ENCODE measurements at places on chromosomes 5 and 9.

GRCh38 chr5:173764332-173765028 is 123.7 kb upstream of the CPEB4 start:
- peak; percentile 99 for ATAC-seq

DNA sequence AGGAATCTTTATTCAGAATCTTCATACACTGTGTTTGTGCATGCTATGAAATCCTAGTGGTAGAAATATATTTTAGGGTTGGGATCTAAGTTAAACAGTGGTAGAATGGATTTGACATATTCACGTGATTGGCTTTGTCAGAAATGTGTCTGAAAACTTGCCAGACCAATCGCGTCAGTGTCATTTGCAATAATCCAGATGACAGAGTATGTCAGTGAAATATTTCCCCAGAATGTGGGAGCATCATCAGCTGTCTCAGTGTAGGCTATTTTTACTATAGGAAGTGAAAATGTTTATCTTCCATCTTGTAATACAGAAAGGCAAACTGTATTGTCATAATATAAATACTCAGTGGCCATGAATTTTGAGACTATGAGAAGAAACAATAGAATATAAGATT is 220.6 kb upstream of the EDIL3 start:
- no peak for ATAC-seq

DNA sequence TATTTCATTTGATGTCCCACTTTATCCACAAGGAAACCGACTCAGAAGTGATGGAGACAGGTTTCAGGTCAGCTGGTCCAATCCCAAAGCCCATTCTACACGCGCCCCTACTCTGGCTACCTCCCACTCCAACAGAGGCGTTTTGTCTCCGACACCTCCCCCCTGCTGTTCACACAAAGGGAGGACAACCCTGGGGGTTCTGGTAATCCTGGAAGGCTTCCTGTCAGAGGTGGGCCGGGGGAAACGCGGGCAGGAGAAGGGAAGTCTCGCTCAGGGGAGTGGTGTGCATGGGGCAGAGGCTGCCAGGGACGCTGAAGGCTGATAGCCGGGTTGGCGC is 39.7 kb upstream of the GABRP start:
- ATAC-seq: no peak

- ATAC-seq: peak; percentile 8
Observed at GRCh38 chr5:150158170-150158949, 2.7 kb upstream of the PDGFRB start.

DNA sequence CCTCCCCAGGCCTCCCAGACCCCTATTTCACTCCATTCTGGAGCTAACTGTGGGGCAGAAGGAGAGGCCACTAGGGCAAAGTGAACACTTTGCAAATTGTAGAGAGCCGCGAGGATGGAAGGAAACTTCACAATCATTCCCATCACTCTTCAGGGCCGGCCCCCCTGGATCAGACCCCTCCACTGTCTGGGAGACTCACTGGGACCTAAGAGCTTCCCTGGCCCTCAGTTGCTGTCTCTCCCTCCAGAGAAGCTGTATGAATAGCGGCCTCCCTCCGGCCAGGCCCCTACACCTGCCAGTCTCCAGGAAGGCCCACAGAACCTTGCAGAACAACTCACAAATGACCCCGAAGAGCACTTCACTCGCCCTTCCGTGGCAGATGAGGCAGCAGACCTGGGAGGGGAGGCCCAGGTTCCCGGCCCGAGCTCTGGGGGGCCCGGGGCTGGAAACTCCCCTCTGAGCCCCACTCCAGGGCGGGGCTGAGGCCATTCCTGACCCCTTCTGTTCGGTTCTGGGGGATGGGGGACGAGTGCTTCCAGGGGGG is 141.9 kb upstream of the IER5L start:
- ATAC-seq: no peak

DNA sequence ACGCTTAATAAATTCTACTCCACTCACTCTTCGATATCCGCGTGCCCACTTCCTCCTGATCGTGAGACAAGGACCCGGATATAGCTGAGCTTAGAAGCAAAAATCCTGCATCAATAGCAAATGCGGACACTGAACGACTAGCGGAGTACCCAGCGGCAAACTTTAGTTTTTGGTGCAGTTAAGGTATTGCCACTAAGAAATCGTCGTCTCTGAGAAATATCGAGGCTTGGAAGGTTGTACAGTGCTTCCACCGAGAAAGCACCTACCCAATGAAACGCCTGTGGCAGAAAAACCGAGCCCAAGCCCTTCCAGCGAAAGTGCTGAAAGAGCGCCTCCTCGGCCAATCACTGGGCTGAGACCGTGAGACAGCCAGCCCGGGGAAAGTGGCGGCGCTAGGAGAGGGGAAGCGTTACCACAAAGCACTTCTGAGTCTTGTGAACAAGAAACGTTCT is 32.2 kb downstream of the ANXA2R start:
- peak; percentile 78 for ATAC-seq

Measured in SK-N-SH treated with all-trans-retinoic acid at 6 μM for 48 hours (cell line).